Activated CD4-positive, alpha-beta T cell treated with anti-CD3 and anti-CD28 coated beads, Interleukin-2, Interleukin-4, amounts not matched to agents 100 ng/mL and 50 ng/mL, durations not matched to agents 16 hours and 8 hours (primary cell): ENCODE measurements at places on chromosomes 11 and 22.

GRCh38 chr11:36090356-36091109, 146.7 kb downstream of the LDLRAD3 start:
- DNase-seq = no peak

DNA sequence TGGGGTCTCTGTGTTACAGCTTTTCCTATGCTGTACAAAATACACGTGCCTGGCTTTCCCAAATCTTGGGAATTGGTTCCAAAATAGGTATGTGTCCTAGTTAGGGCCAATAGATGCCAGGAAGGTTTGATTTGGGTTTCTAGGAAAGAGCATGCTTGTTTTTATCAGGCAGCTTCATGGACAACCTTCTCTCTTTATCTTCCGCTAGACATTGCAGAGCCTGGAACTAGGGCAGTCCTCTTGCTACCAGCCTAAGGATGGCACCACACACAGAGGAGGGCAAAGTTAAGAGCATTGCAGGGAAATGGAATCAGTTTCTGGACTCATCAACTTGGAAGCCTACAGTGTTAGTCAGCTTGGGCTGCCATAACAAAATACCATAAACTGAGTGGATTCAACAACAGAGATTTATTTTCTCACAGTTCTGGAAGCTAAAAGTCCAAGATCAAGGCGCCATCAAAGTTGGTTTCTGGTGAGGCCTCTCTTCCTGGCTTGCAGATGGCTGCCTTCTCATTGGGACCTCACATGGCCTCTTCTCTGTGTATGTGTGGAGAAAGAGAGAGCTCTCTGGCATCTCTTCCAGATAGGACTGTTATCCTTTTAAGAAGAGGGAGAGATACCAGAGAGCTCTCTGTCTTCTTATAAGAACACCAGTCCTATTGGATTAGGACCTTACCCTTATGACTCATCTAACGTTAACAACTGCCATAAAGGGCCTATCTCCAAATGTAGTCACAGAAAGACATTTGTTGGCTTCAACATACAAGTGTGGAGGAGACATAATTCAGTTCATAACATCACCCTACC, 27.3 kb upstream of the CREB3L1 start:
- DNase-seq = no peak

DNA sequence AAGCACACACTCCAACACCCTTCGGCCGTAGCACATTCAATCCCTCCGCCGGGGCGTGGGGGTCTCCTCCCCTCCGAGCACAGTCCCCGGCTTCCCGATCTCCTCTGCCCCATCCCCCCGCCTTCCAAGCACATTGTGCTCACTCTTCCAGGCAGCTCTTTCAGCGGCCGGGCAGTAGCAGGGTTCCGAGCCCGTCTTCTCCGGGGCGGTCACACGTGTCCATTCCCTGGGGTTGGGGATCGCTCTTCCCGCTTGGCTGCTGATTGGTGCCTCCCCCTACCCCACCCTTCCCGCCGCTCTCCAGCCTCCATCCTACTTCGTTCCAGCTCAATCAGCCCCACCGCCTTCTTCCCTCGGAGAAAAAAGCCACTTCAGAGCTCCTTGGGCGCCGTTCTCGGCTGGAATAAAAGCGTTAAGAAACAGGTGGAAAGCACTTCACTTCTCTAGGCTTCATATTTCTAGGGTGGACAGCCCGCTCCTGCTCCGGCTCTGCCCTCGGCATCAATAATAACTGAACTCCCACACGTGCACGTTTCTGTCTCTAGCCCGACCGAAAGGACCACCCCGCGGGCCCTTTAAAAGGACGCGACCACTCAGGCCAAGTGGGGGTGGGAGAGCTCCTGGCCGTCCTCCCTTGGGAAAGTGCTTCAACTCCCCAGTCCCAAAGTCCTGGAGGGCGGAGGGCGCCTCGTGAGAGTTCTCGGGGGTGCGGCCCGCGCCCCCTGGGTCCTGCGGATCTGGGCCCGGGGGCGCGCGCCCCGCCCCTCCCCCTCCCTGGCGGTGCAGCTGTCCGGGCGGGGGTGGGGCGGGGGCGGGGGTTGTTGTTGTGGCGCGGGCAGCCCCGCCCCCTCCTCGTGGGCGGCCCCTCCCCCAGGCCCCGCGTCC, 464 bp upstream of the CECR2 start:
- DNase-seq = no peak

DNA sequence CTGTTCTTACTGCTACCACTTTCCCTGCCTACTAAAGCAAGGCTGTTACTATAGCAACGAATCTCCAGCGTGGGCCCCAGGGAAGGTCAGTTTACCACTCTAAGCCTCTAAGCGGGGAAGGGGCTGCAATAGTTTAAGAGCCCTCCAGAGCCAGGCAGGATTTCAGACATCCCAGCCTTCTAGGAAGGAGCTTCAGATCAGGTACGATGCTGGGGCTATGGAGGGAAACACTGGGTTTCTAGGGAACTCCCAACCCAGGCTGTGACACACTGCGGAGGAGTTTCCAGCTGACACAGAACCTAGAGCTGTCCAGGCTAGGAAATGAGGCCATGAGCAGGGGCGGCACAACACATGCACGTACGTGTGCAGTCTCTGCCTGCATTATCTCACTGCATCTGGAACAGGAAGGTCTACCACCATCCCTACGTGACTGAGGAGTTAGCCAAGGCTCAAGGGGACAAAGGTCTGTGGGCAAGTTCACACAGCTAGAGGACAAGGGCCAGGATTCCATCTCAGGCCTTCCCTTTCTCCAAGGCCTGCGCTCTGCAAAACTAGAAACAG, 20.4 kb downstream of the HPS4 start:
- DNase-seq = no peak

GRCh38 chr11:118878163-118878563, 5.5 kb upstream of the CXCR5 start:
- DNase-seq = peak; percentile 46

DNA sequence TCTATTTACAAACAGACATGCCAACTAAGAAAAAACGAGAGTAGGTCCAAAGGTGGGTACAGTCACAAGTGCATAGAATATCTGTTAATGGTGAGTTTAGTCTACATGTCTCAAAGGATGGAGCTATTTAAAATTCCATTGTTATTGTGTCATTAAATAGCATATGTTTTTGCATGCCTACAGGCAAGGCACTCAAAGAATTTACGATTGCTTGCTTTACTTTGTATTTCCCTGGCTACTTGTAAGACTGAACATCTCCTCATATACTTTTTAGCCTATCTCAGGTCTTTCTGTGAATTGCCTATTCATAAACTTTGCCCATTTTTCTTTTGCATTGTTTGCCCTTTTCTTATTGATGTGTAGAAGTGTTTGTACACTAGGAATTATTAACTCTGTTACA, 39.7 kb downstream of the DEUP1 start:
- DNase-seq = no peak

- DNase-seq = no peak
Measured at GRCh38 chr11:116579031-116579653, 193.6 kb downstream of the BUD13 start.

DNA sequence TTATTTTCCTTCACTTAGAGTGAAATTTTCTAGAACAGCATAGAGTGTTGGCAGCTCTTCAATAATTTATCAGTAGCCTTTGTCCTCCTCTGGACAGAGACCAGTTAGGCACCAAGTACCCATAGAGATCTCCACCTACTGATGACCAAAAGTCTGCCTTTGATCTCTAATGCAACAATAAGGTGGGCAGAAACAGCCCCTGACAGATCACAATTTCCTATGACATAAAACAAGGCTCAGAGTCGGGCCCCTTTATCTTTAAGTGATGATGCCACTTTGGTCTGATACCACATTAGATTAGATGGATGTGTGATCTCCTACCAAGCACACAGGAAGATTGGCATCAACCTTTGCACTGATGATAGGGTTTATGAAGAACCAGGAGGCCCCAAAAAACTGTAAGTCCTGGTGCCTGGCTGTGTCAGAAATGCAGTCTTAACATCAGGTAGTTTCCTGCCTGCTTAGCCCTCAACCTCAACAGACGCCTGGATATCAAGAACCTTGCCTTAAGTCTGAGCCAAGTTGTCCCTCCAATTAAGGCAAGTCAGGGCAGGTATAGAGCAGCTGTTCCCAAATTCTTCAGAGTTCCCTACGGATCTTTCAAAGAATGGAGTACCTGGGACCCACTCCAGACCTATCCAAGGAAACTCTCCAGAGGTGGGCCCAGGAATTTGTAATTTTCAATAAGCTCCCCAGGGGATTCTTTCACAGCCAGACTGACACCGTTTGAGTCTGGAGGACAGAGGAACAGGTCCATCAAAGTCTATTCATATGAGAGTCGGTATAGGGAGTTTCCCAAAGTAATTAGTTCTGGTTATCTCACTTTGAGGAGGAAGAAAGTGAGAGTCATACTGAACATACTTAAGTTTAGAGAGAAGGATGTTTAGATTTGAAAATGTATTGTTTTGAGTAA, 30.6 kb upstream of the TMPRSS4 start:
- DNase-seq = peak; percentile 66

GRCh38 chr22:33076343-33076742, 18.2 kb upstream of the SYN3 start:
- DNase-seq = no peak

GRCh38 chr11:93199616-93200015, 1.8 kb upstream of the SLC36A4 start:
- DNase-seq = no peak

DNA sequence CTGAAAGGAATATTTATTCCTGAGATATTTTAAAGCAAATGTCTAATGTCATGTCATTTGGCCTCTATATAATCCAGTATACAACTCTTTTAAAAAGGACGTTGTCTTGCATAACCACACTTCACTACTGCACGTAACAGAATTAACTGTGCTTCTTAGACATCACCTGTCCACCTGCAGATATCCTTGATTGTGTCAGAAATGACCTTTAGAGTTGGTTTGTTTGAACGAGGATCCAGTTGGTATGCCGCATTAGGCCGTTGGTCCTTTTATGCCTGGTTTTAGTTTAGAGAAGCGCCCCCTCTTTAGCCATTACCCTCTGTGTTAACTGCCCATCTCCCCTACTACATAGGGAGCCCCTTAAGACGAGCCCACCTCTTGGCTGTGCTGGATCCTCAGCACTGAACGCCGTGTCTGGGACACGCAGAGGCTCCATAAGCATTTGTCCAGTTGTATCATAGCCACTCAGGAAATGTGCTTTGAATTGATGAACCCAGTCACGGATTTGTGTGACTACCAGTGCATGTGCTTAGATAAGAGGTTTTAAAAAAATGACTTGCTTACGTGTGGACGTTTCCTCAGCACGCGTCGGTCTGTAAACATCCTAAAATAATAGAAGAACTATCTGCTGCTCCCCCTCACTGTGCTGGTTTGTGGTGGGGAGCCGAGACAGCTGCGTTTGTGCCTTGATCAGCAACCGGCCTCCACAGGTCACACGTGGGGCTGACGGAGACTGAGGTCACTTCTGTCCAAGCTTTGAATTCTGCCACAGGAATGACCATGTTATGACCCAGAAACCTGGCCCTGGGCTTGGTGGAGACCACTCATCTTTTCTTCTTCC, 4.0 kb downstream of the MICAL2 start:
- no peak for DNase-seq

DNA sequence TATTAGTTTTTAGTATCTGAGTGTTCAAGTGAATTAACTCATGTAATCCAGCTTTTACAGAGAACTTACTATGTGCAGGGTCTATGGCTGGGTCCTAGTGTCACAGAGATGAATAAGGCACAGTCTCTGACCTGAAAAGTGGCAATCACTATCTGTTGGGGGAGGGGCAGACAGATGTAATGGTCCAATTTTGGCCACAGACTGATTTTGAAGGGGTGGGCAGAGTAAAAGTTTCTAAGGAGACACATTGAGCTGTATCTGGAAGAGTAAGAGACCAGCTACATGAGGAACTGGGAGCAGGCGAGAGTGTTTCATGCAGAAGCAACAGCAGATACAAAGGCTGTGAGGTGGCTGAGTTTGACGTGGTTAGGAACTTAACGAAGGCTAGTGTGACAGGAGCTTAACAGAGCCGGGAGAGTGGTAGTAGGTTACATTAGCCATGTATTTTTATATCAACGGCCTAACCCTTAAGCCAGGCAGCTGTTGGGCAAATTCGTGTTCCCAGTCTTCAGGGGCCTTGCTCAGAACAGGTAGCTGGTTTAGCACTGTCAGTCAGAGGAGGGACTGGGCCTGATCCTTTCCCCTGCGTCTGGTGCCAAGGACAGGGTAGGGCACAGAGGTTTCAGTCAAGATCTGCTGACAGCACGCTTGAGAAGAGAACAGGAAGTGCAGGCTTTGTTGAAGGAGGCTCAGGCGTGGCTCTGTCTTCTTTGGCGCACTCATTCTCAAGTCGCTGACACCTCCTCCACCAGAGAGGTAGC, 1.4 kb upstream of the STIM1 start:
- DNase-seq = peak; percentile 80

GRCh38 chr22:42389143-42389542, 43.1 kb downstream of the NFAM1 start:
- no peak for DNase-seq

GRCh38 chr11:78149646-78150045, 10.2 kb upstream of the ALG8 start:
- DNase-seq = no peak

DNA sequence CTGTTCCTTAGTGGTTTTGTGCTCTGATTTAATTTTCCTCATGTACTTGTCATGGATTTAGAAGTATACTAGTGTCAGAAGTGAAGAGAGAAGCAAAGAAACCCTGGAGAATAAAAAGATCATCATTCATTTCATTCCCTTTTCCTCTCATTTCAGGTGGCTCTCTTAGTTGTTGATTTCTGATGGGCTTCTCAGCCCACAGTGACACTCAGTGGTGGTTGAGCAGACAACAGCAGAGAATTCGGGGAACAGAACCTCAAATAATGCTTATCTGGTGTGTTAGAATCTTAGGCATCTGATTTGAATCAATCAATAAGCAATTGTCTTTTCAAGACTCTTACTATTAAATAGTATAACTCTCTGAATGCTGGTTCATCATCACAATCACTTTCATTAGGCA, 1289.4 kb downstream of the FAM181B start:
- DNase-seq = no peak

DNA sequence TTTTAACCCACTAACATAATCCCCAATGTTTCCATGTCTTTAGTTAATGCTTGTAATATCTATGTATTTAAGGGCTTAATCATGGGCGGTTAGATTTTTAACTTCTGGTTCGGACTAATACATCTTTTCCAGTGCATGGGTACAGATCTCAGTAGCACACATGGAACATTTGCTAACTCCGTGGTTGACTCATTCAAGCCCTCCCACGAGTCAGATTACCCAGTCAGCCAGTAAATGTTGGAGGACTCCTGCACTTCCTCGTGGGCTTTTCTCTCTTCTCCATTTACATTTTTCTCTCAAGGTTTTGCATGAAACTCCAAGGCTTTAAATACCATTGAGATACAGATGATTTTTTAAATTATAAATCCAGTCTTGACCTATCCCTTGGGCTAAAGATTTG, 313.9 kb downstream of the ST3GAL4 start:
- no peak for DNase-seq

- DNase-seq = no peak
Measured at GRCh38 chr11:75954039-75954438, 139.0 kb downstream of the UVRAG start.

DNA sequence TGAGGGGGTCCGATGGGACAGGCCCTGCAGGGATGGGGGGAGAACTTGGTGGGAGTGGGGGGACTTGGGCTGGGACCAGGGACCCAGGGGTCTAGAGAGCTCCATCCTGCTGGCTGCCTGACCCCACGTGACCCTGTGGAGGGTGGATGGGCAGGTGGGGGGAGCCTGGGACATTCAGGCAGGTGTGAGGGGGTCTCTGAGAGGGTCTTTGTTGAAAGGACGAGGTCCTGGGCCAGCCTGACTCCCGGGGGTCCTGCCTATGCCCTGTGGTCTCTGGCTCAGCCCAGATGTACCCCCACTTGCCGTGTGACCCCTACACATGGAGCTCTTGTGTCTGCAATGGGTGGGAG, 7.5 kb downstream of the LRRC56 start:
- no peak for DNase-seq

- DNase-seq = no peak
Measured at GRCh38 chr11:63762654-63763495, 5.7 kb downstream of the ZFTA start.
